ENCODE measurements at places on chromosomes 7 and 10. TPM values are rescaled to one million over a fixed set of nuclear protein-coding genes. Genes with fewer than 3 reads are reported as not detected.
A peak's percentile ranks its signal among the peaks of the same experiment; 100 is the strongest.

- no peak for DNase-seq
Measured at GRCh38 chr10:43295436-43295835, 28.6 kb upstream of the RASGEF1A start.

DNA sequence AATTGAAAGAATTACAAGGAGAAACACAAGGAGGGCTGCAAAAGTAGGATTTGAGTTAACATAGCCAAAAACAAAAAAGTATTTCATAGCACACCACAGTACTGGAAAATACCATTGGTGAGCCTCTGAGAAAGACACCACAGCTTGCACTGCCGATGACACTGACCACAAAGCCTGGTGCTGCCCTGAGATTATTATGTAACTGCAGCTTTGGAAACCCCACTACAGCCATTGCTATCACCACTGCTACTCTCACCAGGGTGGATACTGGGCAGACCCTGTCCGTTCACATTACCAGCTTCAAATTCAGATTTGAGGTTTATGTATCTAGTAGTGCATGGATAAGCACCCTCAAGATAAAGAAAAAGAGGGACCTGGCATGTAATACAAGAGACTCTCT, 1246.7 kb upstream of the SORCS1 start:
- no peak for DNase-seq

ACHE gene
- polyA plus RNA-seq = 6.6 TPM

GRCh38 chr10:101050208-101051069, 11.3 kb upstream of the KAZALD1 start:
- no peak for DNase-seq

GRCh38 chr7:121537031-121537430, 140.9 kb upstream of the FAM3C start:
- DNase-seq = no peak

- no peak for DNase-seq
Measured at GRCh38 chr7:32167256-32167655, 97.0 kb upstream of the PDE1C start.

GRCh38 chr10:31347705-31348104, 28.7 kb downstream of the ZEB1 start:
- no peak for DNase-seq

SDK1 gene
- polyA plus RNA-seq = 15.0 TPM

DNA sequence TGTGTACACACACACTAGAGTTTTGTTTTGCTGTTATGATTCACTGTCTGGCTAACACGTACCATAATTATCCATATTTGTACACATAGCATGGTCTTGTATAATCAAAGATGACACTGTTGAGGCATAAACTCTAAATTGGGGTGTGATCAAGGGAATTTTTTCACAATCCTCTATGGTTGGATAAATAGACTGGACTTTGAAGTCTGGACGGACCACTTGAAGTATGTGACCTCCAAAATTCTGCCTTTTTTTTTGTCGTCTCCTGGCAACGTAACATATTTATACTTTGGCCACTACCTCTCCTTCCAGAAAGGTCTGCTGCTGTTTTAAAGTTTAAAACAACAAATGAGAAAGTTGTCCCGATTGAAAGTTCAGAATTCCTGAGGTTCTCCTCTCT, 193.4 kb downstream of the CACNB2 start:
- peak; percentile 51 for DNase-seq

DNA sequence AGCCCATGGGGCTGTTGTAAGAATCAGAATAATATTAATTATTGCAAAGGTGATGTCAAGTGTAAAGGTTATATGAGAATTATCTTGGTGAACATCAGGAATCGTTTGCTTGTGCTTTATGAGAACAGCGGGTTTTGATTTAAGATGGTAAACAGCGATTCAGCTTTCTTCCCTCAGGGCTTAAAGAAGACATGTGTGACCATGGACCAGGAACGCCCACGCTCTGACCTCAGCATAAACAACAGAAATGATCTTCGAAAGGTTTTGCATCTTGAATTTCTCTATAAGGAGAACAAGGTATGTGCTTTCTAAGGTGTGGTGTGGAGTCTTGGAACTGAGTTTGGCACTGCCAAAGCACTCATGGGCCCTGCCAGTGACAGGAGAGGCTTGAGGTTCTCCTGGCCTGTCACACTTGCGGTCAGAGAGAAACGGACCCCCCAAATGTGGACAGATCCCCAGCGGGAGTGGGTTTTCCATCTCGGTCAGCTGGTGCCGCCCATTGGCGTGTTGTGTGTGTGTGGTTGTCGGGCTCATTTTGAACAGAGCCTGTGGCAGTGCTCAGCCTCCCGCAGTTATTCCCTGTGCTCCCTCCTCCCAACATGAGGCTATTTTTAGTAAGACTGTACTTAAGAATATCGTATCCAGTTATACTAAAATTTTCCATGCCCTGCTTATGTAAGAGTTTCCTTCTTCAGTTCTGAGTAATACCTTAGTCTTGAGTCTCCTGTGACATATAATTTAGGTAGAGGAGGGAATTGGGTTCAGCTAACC, 7.2 kb downstream of the MINDY4 start:
- no peak for DNase-seq

CTAGE8 gene
- polyA plus RNA-seq = 8.3 TPM

DNA sequence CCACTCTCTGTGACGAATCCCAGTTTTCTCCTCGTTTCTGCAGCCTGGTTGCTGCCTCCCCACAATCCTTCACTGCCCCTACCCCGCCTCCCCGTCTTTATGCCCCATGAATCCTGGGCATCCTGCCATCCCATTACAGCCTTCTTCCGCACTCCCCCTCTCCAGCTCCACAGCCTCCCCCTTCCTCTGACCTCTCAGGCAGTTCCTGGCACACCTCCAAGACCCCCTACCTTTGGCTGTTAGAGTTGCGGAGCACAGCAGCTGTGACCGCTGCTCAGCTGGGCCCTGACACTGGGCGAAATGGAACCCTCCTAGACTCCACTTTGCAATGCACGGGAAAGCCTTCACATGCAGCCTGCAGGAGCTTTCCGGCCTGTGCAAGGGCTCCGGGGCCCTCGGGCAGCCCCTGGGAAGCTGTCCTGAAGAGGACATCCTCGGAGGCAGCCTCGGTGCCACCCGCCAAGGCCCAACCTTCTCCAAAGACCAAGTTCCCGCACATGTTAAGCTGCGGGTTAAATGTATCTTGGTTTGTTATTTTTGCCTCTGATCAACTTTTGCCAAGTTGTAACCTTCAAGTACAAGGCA, 400.7 kb upstream of the MKI67 start:
- peak; percentile 68 for DNase-seq

DNA sequence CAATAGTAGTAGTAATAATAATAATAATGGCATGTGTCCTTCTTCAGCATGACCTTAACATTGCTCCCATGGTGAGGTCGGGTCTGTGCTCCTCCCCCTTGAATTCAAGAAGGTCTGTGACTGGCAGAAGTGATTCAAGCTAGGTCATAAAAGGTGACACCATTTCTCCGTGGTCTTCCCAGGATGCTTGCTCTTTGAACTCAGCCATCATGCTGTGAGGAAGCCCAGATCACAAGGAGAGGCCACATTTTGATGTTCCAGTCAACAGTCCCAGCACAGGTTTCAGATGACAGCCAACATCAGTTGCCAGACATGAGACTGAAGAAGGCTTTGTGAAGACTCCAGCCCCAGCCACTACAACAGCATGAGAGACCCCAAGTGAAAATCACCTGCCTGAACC, 83.9 kb downstream of the SEPTIN14 start:
- DNase-seq = no peak

- DNase-seq = no peak
Measured at GRCh38 chr10:77156406-77156879, 481.2 kb downstream of the KCNMA1 start.

- DNase-seq = no peak
Measured at GRCh38 chr7:25313526-25313925, 85.2 kb upstream of the NPVF start.

CACNA2D1 gene
- 12.2 TPM for polyA plus RNA-seq

EVX1 gene
- not detected for polyA plus RNA-seq

- no peak for DNase-seq
Measured at GRCh38 chr10:98270786-98271185, 2.8 kb upstream of the LOXL4 start.

PSD gene
- 13.4 TPM for polyA plus RNA-seq

DNA sequence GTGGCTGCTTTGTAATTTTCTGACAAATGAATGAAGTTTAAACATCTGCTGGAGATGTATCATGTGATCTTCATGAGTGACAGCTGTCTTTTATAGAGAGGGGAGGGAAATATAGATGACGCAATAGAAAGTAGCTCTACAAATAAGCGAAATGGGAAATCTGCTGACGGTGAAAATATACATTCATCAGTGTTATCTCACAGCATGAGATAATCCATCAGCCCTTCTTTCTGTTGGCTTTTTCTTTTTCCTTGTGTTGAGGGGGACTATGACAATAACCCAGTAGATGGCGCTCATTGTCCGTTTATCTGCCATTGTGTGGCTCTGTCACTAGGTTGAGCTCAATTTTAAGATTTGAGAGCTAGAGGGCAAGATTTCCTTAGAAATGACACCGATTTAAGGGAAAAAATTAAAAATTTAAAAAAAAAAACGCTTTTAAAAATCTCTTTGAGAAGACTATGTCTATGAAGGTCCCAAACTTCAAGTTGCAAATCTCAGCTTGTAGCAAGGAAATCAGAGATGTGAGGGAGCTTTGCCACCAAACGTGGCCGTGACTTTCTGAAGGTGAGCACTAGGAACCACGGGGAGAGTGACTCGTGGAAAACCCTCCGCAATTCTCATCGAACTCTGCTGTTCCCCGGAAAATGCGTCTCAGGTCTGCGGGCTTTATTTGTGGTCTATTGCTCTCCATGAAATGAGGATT, 114.6 kb upstream of the SFMBT2 start:
- peak; percentile 67 for DNase-seq

- no peak for DNase-seq
Measured at GRCh38 chr10:81472927-81473470, 402.0 kb upstream of the NRG3 start.

DNA sequence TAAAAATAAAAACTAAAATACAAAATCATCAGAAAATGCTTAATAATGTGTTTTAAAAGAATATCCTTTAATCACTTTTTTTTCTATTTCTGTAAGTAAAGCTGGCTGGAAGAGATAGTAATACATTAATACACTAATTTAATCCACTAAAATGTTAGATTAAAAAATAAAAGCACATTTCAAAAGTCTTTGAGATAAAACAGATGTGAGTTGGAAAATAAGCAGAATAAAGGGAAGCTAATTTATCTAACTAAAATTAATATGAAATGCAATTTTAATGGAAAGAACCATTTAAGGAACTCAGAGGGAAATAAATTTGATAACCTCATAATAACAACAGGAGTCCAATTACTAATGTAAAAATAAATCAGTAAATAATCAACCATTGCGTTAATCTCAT, 774.8 kb upstream of the MBL2 start:
- no peak for DNase-seq

TMEM139 gene
- polyA plus RNA-seq = 8.4 TPM

PLAU gene
- polyA plus RNA-seq = 1.8 TPM

GRCh38 chr10:57830877-57831560, 436.7 kb downstream of the IPMK start:
- peak; percentile 31 for DNase-seq

DNA sequence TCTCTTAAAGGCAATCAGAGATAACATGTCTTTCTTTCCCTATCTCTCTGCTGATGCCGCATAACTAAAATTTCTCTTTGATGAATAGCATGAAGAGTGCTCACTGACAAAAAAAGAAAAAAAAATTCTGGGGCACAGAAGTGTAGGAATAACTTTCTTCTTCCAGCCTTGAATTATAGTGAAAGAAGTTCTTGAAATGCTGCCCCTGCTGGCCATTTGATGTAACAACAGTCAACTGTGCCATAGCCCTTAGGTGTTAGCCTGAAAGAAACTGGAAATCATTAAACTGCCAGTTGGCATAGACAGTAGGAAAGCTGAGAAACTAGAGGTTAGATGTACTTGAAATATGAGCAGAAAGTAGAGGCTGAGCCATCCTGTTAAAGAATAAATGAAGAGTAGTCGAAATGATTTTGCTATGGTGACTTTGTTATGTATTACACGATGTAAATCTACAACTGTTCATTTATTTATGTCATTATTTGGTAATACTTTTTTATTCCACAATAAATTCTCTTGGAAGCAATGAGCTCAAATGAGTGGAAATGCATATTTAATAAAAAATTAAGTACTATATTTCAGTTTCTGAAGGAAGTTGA, 48.3 kb upstream of the FAM171A1 start:
- DNase-seq = no peak

GRCh38 chr7:8109196-8110022, 140.8 kb downstream of the GLCCI1 start:
- no peak for DNase-seq

- no peak for DNase-seq
Measured at GRCh38 chr10:14200698-14201544, 129.8 kb downstream of the FRMD4A start.

- no peak for DNase-seq
Measured at GRCh38 chr7:45968856-45969541, 47.9 kb upstream of the IGFBP3 start.

NOS3 gene
- 11.8 TPM for polyA plus RNA-seq

- no peak for DNase-seq
Measured at GRCh38 chr10:120982507-120982906, 131.3 kb downstream of the WDR11 start.

- DNase-seq = peak; percentile 30
Measured at GRCh38 chr7:117582219-117582704, 102.4 kb downstream of the CFTR start.

GRCh38 chr7:67777119-67777518, 780.5 kb downstream of the TYW1 start:
- DNase-seq = no peak

GRCh38 chr10:78861529-78862327, 207.0 kb upstream of the ZMIZ1 start:
- DNase-seq = no peak

- no peak for DNase-seq
Measured at GRCh38 chr10:112446055-112446854, 459 bp downstream of the ZDHHC6 start.

- no peak for DNase-seq
Measured at GRCh38 chr10:127854769-127855590, 37.8 kb downstream of the CLRN3 start.

DNA sequence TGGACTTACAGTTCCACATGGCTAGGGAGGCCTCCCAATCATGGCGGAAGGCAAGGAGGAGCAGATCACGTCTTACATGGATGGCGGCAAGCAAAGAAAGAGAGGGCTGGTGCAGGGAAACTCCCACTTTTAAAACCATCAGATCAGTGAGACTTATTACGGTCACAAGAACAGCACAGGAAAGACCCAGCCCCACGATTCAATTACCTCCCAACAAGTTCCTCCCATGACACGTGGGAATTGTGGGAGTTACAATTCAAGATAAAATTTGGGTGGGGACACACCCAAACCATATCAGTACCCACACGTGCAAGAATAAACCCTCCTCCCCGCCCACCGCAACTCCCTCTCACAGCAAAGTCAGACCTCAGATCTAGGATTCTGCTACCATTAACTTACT, 4.5 kb upstream of the AIFM2 start:
- no peak for DNase-seq

- DNase-seq = no peak
Measured at GRCh38 chr7:130099331-130099730, 29.0 kb downstream of the KLHDC10 start.

DNA sequence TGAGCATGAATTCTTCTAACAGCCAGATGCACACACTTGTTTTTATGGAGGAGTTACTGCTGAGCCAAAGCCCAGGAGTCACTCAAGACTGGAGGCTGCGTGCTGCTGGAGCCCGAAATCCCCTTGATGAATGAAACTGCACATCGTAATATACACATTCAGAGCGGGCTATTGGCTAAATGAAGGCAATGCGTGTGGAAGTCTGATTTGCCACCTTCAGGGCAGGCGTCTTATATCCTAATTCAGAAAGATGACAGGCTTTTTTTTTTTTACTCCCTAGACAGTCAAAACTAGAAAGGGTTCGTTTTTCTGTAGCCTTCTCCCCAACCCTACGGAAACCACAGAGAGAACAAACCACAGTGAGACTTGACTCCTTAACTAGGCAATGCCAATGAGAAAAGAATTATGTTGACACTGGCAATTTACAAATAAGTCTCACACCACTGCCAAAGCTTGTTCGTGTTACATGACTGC, 227.2 kb upstream of the KLF14 start:
- no peak for DNase-seq

Measured in right lung (tissue), 10 donors.